ENCODE measurements at places on chromosomes 2 and 18. TPM values are rescaled to one million over a fixed set of nuclear protein-coding genes. Genes with fewer than 3 reads are reported as not detected.

- H3K4me3 ChIP-seq: no peak overlapping the region
- H3K27ac ChIP-seq: no peak overlapping the region
- peaks cover 15% of the 10 kb centered on the region for H3K27me3 ChIP-seq
Observed at GRCh38 chr2:162795312-162795711, 43.3 kb downstream of the KCNH7 start.

Gene SLC23A3
- total RNA-seq: 2.4 TPM

DNA sequence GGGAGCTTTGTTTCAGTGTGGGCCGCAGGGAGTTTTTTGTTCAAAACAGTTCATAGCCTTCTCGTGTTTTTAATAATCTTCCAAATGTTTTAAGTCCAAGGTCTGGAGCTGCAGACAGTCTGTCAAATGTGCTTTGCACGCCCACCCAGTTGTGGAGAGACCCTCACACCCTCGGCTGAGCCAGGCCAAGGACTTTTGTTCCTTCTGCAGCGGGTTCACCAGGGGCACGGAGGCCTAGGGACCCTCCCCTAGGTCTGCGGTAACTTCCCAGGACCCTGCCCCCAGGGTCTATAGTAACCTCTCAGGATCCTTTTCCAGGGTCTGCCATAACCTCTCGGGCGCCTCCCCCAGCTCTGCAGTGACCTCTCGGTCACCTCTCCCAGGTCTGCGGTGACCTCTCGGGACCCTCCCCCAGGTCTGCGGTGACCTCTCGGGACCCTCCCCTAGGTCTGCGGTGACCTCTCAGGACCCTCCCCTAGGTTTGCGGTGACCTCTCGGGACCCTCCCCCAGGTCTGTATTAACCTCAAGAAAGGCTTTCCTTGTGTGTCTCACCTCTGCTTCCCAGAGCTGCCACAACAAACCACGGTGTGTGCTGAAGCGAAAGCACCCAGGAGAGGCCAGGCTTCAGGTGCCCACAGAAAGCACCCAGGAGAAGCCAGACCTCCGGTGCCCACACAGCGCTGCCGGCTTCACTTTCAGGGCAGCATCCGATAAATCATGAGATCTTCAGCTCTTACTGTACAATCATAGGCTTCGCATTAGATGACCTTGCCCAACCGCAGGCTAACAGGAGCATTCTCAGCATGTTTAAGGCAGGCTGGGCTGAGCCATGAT is 301.9 kb upstream of the SALL3 start:
- H3K4me1 ChIP-seq: no peaks in the 10 kb centered on the region
- no peak overlapping the region for H3K4me3 ChIP-seq
- no peaks in the 10 kb centered on the region for H3K27me3 ChIP-seq
- H3K36me3 ChIP-seq: no peaks in the 10 kb centered on the region

- DNase-seq: no peak
- H3K4me1 ChIP-seq: peaks cover 23% of the 10 kb centered on the region
- H3K27me3 ChIP-seq: peaks cover 14% of the 10 kb centered on the region
- no peak overlapping the region for H3K4me3 ChIP-seq
- H3K27ac ChIP-seq: no peak overlapping the region
Observed at GRCh38 chr2:7878786-7879482, 802.9 kb upstream of the ID2 start.

- peaks cover 5% of the 10 kb centered on the region for H3K4me1 ChIP-seq
- no peak overlapping the region for H3K27ac ChIP-seq
- H3K36me3 ChIP-seq: no peaks in the 10 kb centered on the region
- no peaks in the 10 kb centered on the region for H3K27me3 ChIP-seq
Observed at GRCh38 chr2:158116936-158117335, 15.3 kb downstream of the UPP2 start.
